Hematopoietic multipotent progenitor cell treated with erythropoietin and hydrocortisone succinate and interleukin-3 and kit ligand, for 17 days (in vitro differentiated cells): ENCODE measurements at places on chromosomes 3 and 15.

DNA sequence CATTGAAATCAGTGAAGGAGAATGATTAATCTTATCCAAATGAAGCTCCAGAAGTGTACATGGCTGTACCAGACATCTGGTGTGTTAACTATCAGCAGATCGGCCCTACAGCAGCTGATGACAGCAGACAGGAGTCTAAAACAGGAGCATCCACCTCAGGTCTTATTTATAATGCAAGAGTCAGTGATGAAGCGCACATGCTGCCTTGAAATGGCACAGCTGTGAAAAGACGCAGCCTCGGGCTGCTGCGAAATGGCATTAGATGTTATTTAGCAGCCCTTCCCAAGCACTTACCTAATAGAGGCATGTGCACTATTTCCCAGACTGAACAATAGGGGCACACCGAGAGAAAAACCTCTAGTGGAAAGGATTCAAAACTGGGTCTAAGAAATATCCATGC is 472.3 kb upstream of the CBLB start:
- DNase-seq = no peak

DNA sequence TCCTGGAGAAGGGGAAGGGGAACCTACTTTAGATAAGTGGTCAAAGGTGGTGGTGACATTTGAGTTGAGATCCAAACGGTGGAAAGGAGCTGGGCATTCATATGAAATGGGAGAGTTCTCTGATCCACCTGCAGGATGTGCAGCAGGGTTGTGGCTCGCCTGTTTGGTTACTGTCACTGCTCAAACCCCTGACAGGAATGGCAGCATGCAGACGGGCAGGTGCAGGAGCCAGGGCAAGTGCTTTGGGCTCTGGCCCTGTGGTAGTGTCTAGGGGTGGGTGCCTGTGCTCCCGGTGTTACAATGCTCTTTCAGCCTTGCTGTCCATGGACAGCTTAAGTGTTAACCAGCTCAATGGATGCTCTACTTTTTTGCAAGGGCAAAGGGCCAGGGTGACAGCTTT is 18.5 kb downstream of the PAQR9 start:
- no peak for DNase-seq

GRCh38 chr3:38652934-38653333 is 3.4 kb upstream of the SCN5A start:
- no peak for DNase-seq

- no peak for DNase-seq
Measured at GRCh38 chr15:70633103-70633831, 130.1 kb downstream of the UACA start.

DNA sequence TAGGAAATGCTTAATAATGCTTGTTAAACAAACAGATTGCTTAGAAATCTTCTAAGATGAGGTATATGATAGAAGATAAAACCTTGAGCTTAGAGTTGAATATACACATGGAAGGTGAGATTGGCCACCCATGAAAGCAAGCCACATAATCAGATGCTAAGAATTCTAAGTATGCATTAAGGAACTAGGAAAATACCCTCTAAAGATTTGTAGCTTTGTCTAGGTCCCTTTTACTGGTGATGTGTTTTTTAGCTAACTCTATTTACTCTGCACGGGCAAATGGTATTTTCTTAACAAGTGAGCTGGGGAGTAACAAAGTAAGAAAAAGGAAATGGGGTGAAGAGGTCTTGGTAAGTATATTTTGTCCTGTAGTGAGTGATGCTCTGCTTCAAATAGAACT is 310.3 kb downstream of the OXSM start:
- no peak for DNase-seq

GRCh38 chr3:159059395-159059794 is 257.5 kb downstream of the MFSD1 start:
- no peak for DNase-seq

- no peak for DNase-seq
Measured at GRCh38 chr15:61479613-61480012, 250.5 kb upstream of the RORA start.

GRCh38 chr15:92885224-92886041 is 14.7 kb upstream of the CHD2 start:
- peak; percentile 58 for DNase-seq

GRCh38 chr15:57568299-57568698 is 23.4 kb upstream of the MYZAP start:
- no peak for DNase-seq

DNA sequence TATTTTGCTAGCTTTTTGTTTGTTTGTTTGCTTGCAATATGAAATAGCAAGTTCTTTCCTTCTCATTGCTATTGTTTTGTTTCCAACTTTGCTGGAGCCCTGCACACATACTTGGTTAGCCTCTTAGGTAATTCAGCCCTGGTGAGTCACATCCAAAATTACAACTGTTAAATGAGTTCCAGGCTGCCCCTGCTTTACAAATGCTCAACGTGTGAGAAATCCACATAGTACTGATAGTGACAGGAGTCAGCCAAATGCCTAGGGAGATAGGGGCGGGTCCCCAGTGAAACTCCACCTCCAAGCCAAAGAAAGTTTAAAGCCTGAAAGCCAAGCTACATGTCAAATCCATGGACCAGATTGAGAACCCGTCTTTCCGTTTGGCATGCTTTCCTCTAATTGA is 81.3 kb upstream of the RNF7 start:
- DNase-seq = no peak

DNA sequence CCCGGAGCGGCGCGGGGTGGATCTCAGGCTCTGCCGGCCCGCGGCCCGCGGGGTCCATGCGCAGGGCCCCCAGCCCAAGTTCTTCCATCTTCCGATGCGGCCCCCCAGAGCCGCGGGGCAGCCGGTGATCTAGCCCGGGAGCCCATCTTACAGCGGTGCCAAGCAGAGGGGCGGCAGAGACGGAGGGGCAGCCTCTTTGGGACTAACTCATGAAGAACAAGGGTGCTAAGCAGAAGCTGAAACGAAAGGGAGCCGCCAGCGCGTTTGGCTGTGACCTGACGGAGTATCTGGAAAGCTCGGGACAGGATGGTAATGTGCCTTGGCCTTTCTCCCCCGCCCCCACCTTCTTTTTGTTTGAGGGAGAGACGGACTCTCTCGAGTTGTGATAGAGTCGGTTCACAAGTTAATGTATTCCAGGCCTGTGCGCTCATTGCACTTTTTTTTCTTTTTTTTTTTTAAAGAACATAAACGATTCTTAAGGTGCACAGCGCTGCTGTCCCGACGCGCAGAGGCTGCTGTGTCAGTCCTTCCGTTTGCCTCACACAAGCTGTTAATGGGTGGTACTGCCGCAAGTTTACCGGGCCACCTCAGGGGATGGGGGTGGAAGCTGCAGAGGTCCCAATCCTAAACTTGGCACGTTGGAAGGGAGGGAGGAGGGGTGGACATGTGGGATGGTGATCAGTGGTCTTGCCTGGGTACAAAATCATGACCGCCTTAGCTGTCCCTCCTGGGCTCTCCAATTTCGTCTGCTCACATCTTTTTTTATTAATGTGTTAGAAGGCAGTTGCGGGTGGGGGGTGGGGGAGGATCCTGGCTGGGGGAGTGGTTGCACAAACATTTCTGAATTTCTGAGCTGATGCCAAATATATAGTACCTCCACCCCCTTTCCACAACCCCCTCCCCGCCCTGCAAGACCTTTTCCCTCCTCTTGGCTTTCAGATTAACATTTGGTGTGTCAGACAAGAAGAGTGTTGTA is 801 bp downstream of the ARHGAP31 start:
- no peak for DNase-seq

DNA sequence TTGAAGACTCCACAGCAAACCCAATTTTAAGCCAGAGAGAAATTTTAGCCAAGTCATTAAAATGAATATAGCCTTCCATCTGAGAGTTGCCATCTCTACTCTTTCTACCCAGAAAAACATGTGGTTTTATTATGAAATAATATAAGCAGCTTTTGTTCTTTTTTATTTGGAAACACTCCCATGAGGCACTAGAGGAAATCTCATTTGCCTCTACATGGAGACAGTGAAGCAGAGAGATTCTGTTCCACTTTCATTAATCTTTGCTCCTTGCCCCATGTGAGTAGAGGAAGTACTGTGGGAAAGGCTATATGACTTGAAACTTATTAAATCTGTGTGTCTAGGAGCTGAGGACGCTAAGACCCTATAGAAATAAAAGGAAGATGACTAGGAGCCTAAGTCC is 111.1 kb downstream of the P3H2 start:
- no peak for DNase-seq

DNA sequence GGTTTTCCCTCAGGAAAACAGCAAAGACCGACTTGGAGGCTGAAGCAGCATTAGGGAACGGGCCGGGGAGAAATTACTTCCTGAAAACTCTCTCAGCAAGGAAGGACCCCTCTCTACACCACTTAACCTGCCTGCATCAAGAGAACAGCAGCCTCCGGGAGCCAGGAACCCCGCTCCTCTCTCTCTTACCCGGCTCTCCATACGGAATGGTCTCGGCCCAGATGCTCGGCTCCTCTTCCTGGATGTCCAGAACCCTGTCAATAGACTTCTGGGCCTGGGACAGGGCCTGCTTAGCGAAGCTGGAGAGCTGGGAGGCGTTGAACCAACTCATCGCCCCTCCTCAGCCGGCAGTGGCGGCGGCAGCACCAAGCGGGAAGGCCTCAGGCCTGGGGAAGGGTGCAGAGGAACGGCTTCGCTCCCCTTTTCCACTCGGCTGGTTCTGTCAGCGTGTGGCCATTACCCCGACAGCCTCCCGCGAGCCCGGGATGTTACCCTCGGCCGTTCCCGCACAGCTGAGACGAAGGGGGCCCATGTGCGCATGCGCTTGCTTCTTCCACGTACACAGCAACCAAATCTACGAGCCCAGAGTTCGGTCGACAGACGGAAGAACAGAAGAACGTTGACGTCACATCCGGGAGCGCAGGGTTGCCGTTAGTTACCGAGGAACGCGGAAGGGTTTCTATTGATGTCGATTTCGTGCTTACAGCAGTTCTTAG is at the start of gene TMF1:
Gene TMF1, minus strand, starts transcription at position 578 of the 716 bp plus-strand sequence. Its CDS starts 247 bp downstream, at position 331.
- peak; percentile 99 for DNase-seq

DNA sequence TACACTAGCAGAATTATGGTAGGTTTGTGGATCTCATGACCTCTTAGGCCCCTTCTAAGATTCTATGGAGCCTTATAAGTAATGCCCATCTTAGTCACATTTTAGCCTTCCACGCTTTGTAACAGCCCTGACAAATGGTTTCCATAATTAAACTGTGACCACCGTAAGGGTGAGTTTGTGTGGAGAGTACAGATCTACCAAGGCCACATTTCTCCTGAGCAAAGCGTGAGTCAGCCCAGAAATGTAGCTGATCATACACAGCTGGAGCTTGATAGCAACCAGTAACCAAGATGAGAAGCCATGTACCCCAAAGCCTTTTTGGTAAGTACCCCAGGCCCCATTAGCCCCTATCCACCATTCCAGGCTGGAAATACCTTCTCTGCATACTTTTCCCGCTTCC is 31.7 kb downstream of the CHAC1 start:
- DNase-seq = no peak

DNA sequence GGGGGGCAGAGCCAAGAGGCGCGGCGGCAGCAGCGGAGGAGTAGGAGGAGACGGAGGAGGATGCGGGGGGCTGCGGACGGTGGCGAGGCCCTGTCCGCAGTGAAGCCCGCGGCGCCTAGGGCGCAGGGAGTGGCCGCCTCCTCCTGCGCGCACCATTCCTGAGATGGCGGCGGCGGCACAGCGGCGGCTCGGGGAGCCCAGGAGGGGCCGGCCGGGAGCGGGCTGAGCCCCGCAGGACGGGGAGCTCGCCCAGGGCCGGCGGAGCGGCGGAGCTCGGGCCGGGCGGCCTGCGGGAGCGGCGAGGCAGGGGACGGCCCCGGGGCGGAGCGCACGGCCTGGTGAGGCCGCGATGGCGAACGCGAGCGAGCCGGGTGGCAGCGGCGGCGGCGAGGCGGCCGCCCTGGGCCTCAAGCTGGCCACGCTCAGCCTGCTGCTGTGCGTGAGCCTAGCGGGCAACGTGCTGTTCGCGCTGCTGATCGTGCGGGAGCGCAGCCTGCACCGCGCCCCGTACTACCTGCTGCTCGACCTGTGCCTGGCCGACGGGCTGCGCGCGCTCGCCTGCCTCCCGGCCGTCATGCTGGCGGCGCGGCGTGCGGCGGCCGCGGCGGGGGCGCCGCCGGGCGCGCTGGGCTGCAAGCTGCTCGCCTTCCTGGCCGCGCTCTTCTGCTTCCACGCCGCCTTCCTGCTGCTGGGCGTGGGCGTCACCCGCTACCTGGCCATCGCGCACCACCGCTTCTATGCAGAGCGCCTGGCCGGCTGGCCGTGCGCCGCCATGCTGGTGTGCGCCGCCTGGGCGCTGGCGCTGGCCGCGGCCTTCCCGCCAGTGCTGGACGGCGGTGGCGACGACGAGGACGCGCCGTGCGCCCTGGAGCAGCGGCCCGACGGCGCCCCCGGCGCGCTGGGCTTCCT is at the start of gene GPR27:
Gene GPR27, plus strand, starts transcription at position 155 of the 909 bp plus-strand sequence. Its CDS starts 195 bp downstream, at position 350.
- DNase-seq = no peak

DNA sequence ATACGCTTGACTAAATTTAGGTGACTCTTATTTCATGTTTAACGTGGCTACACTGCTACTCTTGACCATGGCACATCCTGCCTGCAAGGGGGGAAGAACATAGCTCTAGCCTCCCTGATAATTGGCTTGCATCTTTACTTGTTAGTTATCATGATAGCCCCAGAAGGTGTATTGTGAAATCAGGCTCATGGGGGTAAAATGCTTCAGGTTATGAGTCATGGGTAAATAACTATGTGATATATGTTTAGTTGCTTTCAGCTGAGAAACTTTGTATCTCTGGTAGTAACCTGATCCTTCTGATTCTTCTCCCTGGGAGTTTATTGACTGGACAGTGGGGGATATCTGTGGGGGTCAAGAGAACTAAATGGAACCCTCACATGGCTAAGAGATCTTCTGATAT is 660.8 kb upstream of the UBE2E2 start:
- DNase-seq = no peak

DNA sequence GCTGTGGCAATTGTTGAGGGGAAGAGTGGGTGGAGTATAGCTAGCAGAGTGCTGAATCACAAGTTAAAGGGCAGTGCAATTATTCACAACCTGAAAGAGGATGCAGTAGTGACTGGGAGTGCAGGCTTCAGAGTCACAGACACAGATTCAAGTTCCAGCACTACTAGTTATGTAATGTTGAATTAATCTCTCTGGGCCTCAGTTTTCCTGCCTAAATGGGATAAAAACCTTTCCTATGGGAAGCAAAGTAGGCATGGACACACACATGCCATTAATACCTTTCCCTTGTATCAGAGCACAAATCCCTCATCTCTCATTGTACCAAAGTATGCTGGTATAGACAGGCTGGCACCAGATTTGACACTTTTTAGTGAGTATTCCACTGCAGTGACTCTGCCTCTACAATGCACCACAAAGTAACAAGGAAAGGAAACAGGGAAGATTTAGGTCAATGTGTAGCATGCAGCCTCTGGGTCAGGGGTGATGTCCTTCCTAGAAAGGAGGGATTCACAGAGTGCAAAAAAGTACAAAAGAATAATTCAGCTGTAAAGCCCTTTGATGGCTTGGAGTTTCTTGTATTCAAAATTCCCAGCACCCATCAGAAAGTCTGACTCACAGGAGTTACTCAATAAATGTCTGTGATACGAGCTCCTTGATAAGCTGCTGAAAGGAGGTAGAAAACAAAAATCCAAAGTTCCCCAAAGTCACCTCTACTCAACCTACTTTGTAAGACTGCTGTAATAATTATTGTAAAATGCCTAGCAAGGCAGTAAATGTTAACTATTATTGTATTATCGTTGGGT is 507.5 kb upstream of the TGFBR2 start:
- no peak for DNase-seq
